CD4-positive, alpha-beta T cell (primary cell): ENCODE measurements at places on chromosomes 12 and 14.

- peaks cover 31% of the 10 kb centered on the region for H3K36me3 ChIP-seq
- no peak for DNase-seq
- no peaks in the 10 kb centered on the region for H3K4me1 ChIP-seq
- H3K27ac ChIP-seq, result no peak overlapping the region
Observed at GRCh38 chr12:26691234-26691970, 141.6 kb downstream of the ITPR2 start.

DNA sequence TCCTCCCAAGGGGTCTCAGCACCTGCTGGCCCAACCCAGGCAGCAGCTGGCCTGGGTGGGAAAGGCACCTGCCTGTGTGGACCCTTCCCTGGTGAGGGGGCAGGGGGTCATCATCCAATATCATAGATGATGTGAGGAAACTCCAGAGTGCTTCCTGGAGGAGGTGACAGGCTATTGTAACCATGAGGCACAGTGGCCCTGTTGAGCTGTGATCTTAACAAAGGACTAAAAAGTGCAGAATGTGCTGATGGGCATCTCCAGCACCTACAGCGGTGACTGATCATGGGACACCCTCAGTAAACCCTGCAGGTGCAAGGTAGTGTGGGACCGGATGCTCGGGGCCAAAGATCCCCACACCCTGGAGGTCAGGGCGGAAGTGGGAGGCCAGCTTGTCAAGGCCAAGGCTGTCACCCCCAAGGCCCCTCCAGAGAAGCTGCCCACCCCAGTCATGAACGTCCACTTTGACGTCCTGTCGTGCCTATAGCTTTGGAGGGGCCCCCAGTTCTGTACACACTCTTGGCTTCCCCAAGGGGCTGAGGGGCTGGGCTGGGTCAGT is 7.5 kb downstream of the MMP17 start:
- no peaks in the 10 kb centered on the region for H3K36me3 ChIP-seq
- no peak overlapping the region for H3K27ac ChIP-seq

- DNase-seq, result peak; percentile 70
- peaks cover 46% of the 10 kb centered on the region for H3K36me3 ChIP-seq
- H3K4me1 ChIP-seq, result peaks cover 13% of the 10 kb centered on the region
- H3K27ac ChIP-seq, result no peak overlapping the region
- no peak overlapping the region for H3K4me3 ChIP-seq
Observed at GRCh38 chr14:74905595-74906142, 17.4 kb downstream of the RPS6KL1 start.

DNA sequence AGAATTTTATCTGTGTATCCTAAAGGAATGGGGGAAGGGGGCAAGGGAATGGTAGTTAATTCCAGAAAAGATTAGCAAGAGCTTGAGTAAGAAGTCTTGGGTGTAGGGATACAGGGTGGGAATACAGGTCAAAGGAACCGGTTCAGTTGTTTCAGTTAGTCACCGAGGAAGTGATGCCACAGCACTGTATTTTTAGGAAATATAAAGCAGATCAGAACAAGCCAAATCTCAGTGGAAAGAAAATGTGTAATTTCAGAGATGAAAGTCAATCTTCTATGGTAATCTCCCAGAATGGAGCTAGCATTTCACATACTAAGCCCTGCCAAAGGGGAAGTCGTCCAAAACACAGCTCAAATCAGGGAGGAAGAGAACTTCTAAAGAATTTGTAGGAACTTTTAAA is 4.7 kb upstream of the TUBA1C start:
- no peak overlapping the region for H3K4me3 ChIP-seq
- H3K4me1 ChIP-seq, result peaks cover 10% of the 10 kb centered on the region
- DNase-seq, result no peak
- no peaks in the 10 kb centered on the region for H3K27me3 ChIP-seq

- H3K36me3 ChIP-seq, result no peaks in the 10 kb centered on the region
- peak; percentile 23 for DNase-seq
- peaks cover 10% of the 10 kb centered on the region for H3K27me3 ChIP-seq
- no peaks in the 10 kb centered on the region for H3K4me1 ChIP-seq
- H3K4me3 ChIP-seq, result no peak overlapping the region
- H3K27ac ChIP-seq, result no peak overlapping the region
Observed at GRCh38 chr12:3041558-3042164, 35.5 kb upstream of the TSPAN9 start.

- no peaks in the 10 kb centered on the region for H3K27me3 ChIP-seq
- no peak overlapping the region for H3K4me3 ChIP-seq
- no peaks in the 10 kb centered on the region for H3K4me1 ChIP-seq
Observed at GRCh38 chr14:34781242-34781641, 66.8 kb upstream of the CFL2 start.

DNA sequence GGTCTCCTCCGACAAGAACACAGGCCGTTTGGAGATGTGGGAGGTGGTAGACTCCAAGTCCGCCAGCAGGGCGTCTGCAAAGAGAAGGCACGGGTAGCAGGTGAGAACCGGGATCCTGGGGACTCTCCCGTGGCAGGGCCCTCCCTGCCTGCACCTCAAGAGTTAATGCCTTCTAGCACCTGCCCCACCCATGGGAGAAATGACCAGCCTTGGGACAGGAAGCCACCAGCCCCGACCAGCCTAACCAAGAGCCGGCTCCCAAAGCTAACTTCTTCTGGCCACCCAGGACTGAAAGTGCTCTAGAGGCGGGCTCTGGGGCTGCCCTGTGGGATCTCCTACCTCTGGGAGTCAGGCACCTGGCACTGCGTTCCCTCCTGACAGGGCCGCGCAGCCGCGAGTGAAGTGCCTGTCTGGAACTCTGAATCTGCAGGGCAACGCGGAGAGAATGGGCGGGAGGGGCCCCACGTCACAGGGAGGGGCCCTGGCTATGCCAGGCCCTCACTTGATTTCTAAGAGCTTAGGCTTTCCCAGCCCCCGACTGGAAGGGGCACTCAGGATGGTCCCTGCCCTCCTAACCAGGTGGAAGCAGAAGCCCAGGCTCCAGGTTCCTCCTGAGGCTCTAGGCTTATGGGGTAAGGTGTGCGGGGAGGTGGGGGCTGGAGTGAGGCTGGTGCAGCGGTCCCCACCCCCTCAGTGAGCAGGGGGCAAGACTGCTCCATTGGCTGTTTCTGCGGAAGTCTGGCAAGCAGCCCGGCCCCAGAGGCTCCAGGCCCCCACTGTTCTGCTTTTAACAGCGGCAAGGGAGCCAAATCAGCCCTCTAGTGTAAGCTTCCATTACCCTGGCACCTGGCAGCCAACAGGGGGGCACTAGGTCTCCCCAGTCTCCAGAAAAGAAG is 23.6 kb upstream of the RPLP0 start:
- no peak overlapping the region for H3K27ac ChIP-seq
- no peak for DNase-seq
- peaks cover 79% of the 10 kb centered on the region for H3K36me3 ChIP-seq
- peaks cover 56% of the 10 kb centered on the region for H3K4me1 ChIP-seq
- no peak overlapping the region for H3K4me3 ChIP-seq

DNA sequence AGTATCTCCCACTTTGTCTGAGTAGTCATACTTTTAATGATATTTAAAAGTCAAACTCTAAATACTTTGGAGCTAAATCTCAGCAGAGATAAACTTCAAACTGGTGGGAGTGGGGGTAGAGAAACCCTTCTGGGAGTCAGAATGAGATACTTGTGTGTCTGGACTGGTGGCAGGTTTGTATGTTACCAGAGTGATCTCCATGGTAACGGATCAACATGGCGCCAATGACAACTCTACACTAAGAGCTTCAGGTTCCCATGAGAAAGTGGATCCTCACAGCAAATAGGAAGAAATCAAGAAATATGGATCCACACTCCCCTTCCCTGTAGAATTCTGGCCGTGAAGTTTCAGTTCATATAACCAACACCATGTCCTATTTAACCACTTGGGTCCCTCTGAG is 121.9 kb downstream of the ETV6 start:
- no peak overlapping the region for H3K4me3 ChIP-seq
- no peak for DNase-seq
- no peaks in the 10 kb centered on the region for H3K27me3 ChIP-seq
- H3K4me1 ChIP-seq, result peaks cover 27% of the 10 kb centered on the region
- no peak overlapping the region for H3K27ac ChIP-seq
- no peaks in the 10 kb centered on the region for H3K36me3 ChIP-seq

GRCh38 chr12:94938583-94938982 is 64.9 kb downstream of the NDUFA12 start:
- no peak overlapping the region for H3K27ac ChIP-seq
- no peaks in the 10 kb centered on the region for H3K36me3 ChIP-seq
- peaks cover 21% of the 10 kb centered on the region for H3K4me1 ChIP-seq
- no peak overlapping the region for H3K4me3 ChIP-seq
- DNase-seq, result no peak

- no peaks in the 10 kb centered on the region for H3K4me1 ChIP-seq
- no peaks in the 10 kb centered on the region for H3K27me3 ChIP-seq
- H3K36me3 ChIP-seq, result peaks cover 6% of the 10 kb centered on the region
Observed at GRCh38 chr12:53602176-53602864, 23.9 kb downstream of the ATF7 start.

GRCh38 chr14:31204593-31205534 is 2.7 kb downstream of the HECTD1 start:
- H3K27ac ChIP-seq, result no peak overlapping the region
- no peaks in the 10 kb centered on the region for H3K27me3 ChIP-seq
- peaks cover 31% of the 10 kb centered on the region for H3K36me3 ChIP-seq
- DNase-seq, result no peak
- H3K4me1 ChIP-seq, result peaks cover 30% of the 10 kb centered on the region

DNA sequence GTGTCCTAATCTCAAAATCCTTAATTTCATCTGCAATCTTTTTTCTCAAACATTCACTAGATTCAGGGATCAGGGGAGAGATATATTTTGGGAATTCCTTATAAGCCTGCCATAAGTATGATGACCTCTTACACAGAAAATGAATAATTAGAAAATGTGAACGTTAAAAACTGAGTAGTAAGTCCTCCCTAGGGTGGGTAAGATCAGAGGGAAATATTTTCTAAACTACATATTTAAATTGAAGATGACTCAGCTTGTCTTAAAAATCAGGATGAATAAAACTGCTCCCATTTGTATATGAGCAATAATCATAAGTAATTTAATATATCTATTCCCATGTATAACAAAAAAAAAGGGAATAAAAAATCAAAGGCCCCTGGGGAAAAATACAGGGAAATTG is 935.5 kb downstream of the TMTC2 start:
- no peak overlapping the region for H3K4me3 ChIP-seq
- H3K27ac ChIP-seq, result no peak overlapping the region
- H3K4me1 ChIP-seq, result no peaks in the 10 kb centered on the region
- H3K36me3 ChIP-seq, result no peaks in the 10 kb centered on the region

- no peak for DNase-seq
- H3K4me1 ChIP-seq, result no peaks in the 10 kb centered on the region
- no peak overlapping the region for H3K27ac ChIP-seq
- H3K27me3 ChIP-seq, result no peaks in the 10 kb centered on the region
Observed at GRCh38 chr12:18391151-18391550, 129.8 kb downstream of the PIK3C2G start.

- H3K4me1 ChIP-seq, result no peaks in the 10 kb centered on the region
- no peak for DNase-seq
- H3K27ac ChIP-seq, result no peak overlapping the region
- H3K27me3 ChIP-seq, result peaks cover 13% of the 10 kb centered on the region
Observed at GRCh38 chr12:1835211-1836131, 15.1 kb downstream of the LRTM2 start.

- H3K4me3 ChIP-seq, result peak overlapping the region; percentile 73
- no peak for DNase-seq
- peaks cover 47% of the 10 kb centered on the region for H3K4me1 ChIP-seq
- no peaks in the 10 kb centered on the region for H3K27me3 ChIP-seq
- H3K27ac ChIP-seq, result peak overlapping the region; percentile 86
Observed at GRCh38 chr12:100201604-100202423, 1.2 kb downstream of the ACTR6 start.

DNA sequence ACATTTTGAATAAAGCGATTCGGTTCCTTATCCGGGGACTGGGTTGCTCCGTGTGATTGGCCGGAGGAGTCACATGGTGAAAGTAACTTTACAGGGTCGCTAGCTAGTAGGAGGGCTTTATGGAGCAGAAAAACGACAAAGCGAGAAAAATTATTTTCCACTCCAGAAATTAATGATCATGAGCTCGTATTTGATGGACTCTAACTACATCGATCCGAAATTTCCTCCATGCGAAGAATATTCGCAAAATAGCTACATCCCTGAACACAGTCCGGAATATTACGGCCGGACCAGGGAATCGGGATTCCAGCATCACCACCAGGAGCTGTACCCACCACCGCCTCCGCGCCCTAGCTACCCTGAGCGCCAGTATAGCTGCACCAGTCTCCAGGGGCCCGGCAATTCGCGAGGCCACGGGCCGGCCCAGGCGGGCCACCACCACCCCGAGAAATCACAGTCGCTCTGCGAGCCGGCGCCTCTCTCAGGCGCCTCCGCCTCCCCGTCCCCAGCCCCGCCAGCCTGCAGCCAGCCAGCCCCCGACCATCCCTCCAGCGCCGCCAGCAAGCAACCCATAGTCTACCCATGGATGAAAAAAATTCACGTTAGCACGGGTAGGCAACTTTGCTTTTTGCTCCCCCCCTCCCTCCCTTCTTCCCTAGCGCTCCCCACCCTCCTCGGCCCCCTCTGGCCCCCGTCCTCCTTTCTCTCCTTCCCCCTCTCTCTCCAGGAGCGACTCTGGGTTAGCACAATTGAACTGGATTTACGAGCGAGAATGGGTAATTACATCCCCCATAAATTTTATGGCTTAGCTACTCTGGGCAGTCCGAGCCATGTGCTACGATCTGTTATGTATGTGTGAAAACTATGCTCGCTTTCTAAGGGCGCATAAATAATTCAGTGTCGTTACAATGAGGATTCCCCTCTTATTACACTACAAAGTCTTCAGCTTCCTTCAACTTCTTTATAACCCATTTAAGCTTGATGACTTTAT is at the start of gene HOXC4:
TSS of gene HOXC4 (plus strand) at position 85 of the 991 bp plus-strand sequence. CDS start at position 173, 88 bp downstream.
- H3K27me3 ChIP-seq, result peaks cover 73% of the 10 kb centered on the region
- peaks cover 41% of the 10 kb centered on the region for H3K4me1 ChIP-seq
- H3K4me3 ChIP-seq, result peak within 1 kb of the TSS; percentile 42
- no peak within 1 kb of the TSS for H3K27ac ChIP-seq
- no peaks in the 10 kb centered on the region for H3K36me3 ChIP-seq
- no peak for DNase-seq

DNA sequence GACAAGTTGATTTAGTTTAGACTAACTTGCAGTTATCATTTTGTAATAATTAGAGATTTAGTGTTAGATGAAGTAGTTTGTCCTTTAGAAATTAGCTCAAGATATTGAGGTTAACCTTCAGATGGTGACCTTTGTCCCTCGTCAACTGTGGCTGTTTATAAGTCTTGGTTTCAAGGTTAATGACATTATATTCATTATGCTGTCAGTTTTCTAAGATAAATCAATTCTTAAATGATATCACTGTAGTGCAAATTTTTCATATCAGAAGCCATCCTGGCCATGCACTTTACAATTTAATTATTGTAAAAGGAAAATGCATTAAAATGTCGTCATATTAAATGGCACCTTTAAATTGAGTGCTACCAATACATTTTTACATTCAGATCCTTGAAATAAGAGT is 19.6 kb upstream of the PPFIA2 start:
- no peaks in the 10 kb centered on the region for H3K4me1 ChIP-seq
- no peak overlapping the region for H3K27ac ChIP-seq
- DNase-seq, result no peak

- H3K4me1 ChIP-seq, result peaks cover 5% of the 10 kb centered on the region
- H3K27me3 ChIP-seq, result peaks cover 2% of the 10 kb centered on the region
- H3K4me3 ChIP-seq, result no peak overlapping the region
- no peak overlapping the region for H3K27ac ChIP-seq
- no peak for DNase-seq
Observed at GRCh38 chr12:6041891-6042290, 82.6 kb downstream of the VWF start.
